Cardiac muscle cell (in vitro differentiated cells and primary cell): ENCODE measurements at places on chromosomes 7 and 10. TPM values are rescaled to one million over a fixed set of nuclear protein-coding genes. Genes with fewer than 3 reads are reported as not detected.

The GPC2 gene
- 37.4 and 47.9 TPM in 2 replicates for total RNA-seq

The CRYGN gene
- 1.0 and 1.3 TPM in 2 replicates for total RNA-seq

DNA sequence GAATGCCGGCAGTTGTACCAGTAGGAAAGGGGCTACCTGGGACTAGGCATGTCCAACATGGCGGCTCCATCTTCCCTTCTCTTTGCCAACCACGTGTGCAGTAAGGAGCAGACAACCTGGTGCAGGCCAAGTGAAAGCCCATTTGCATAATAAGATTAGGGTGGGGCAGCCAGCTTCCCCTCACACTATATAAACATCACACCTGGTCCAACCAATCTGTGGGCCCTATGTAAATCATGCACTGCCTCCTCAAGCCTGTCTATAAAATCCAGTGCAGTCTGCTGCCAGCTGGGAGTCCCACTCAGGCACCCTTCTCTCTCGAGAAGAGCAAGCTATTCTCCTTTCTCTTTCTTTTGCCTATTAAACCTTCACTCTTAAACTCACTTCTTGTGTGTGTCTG is 429.3 kb downstream of the CALN1 start:
- no peaks in the 10 kb centered on the region for H3K36me3 ChIP-seq
- DNase-seq: no peak
- no peaks in the 10 kb centered on the region for H3K4me1 ChIP-seq

DNA sequence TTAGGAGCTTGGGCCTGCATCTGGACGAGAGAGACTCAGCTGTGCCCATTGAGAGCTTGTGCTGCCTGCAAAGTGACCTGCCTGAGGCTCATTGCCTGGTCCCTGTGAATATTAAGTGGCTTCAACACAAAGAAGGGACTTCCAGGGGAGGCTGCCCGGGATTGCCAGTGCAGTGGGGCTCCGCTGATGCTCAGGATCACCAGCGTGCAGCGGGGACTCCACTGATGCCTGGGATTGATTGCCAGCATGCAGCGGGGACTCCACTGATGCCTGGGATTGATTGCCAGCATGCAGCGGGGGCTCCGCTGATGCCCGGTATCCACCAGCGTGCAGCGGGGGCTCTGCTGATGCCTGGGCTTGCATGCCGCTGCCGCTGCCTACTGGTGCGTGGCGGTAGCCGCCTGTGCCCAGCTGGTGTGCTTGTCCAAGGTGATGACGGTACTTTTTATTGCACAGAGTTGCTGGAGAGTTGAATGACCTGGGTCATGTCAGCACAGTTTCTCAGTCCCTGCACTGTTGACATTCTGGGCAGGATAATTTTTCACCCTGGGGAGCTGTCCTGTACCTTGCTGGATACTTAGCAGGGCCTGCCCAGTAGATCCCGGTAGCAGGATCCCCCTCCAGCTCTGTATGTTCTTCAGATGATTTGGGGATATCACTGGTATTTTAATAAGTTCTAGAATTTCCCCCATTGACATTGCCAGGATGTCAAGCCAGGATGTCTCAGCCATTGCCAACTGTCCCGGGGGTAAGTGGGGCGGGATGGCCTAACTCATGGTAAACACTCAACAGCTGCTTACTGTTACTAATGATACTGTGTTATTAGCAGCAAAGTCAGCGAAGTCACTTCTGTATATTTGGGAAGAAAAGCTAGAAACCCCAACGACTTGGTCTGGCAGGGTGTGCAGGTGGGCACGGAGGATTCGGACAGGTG is 13.0 kb downstream of the DOCK1 start:
- no peaks in the 10 kb centered on the region for H3K36me3 ChIP-seq
- H3K4me1 ChIP-seq: peaks cover 8% of the 10 kb centered on the region
- H3K27me3 ChIP-seq: no peaks in the 10 kb centered on the region
- H3K4me3 ChIP-seq: no peak overlapping the region
- H3K27ac ChIP-seq: peak overlapping the region; percentile 28

GRCh38 chr10:131876017-131876416 is 24.8 kb upstream of the PPP2R2D start:
- no peak overlapping the region for H3K4me3 ChIP-seq
- H3K4me1 ChIP-seq: no peaks in the 10 kb centered on the region

The PILRA gene
- 2.9 and 3.1 TPM in 2 replicates for total RNA-seq

The ZMIZ1 gene
- 57.1 and 78.8 TPM in 2 replicates for total RNA-seq

GRCh38 chr7:135713836-135714470 is 14.0 kb downstream of the SLC13A4 start:
- DNase-seq: no peak
- peaks cover 21% of the 10 kb centered on the region for H3K4me1 ChIP-seq
- H3K4me3 ChIP-seq: no peak overlapping the region
- H3K36me3 ChIP-seq: no peaks in the 10 kb centered on the region
- no peak overlapping the region for H3K27ac ChIP-seq

The CTBP2 gene
- 67.4 and 88.3 TPM in 2 replicates for total RNA-seq

The STEAP1B gene
- 0.11 TPM in 1 of 2 replicates, not detected in the other for total RNA-seq

The SNCG gene
- 3.0 and 7.9 TPM in 2 replicates for total RNA-seq

DNA sequence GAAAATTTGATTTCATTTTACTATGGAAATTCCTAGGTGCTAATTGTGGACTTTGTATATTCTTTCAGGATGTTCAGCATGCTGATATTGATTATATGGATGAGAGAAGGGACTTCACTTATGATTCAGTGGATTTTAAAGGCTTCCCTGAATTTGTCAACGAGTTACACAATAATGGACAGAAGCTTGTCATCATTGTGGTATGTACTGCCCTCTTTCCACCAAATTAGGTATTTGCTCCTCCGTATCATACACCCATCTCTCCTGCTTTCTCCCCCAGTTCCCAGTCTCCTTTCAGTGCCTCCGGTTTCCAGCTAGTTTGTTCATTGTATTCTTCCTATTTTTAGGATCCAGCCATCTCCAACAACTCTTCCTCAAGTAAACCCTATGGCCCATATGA is 34.6 kb downstream of the MGAM start:
- no peaks in the 10 kb centered on the region for H3K27me3 ChIP-seq
- H3K4me1 ChIP-seq: no peaks in the 10 kb centered on the region
- H3K27ac ChIP-seq: no peak overlapping the region
- H3K4me3 ChIP-seq: no peak overlapping the region

The UBTD1 gene
- total RNA-seq: 9.5 and 13.5 TPM in 2 replicates

- peaks cover 19% of the 10 kb centered on the region for H3K4me1 ChIP-seq
- no peak overlapping the region for H3K4me3 ChIP-seq
- peaks cover 35% of the 10 kb centered on the region for H3K36me3 ChIP-seq
- peak overlapping the region; percentile 72 for H3K27ac ChIP-seq
- no peak for DNase-seq
Measured at GRCh38 chr10:122232769-122233168, 38.3 kb upstream of the BTBD16 start.

The TEX36 gene
- total RNA-seq: not detected in 2 replicates

DNA sequence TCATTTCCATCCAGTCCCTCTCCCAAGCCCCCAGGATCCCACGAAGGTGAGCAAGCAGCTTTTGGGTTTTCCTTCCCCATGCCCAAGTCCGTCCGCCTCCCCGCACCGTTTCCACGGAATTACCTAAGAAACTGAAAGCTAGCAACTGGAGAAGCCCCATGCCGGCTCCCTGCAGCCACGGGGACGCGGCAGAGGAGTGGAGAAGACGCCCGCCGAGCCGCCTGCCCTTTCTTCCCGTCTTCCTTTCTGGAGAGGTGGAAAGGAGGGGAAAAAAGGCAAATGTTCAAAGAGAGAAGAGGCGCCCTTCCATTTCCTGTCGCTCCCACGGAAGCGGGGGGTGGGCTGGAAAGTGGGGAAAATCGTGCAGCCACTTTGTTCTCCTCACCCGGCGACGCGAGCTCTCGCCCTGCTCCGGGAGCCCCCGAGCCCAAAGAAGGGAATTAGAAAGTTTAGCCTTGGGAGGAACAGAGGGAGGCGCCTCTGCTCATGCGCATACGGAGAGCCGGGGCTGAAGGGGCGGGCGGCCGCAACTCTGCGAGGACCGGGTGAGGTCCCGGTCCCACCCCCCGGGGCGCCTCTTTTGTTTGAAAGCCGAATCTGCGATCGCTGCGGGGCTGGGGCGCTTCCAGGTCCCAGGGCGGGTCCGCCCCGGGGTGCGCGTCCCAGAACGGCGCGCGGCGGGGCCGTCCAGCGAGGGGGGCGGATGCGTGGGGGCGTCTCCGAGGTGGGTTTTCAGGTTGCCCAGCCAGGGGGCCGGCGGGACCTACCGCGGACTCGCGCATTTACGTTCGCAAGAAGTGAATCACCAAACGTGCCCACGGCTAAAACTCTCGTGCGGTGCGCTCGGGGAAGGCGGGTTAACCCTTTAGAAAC is at the start of gene LAMB1:
Gene LAMB1 (minus strand): TSS at position 436 of the 873 bp plus-strand sequence. CDS start 276 bp downstream, at position 160.
- H3K36me3 ChIP-seq: no peaks in the 10 kb centered on the region
- H3K4me3 ChIP-seq: peak within 1 kb of the TSS; percentile 56
- peaks cover 74% of the 10 kb centered on the region for H3K27me3 ChIP-seq
- no peak within 1 kb of the TSS for H3K27ac ChIP-seq
- peaks cover 10% of the 10 kb centered on the region for H3K4me1 ChIP-seq

- no peaks in the 10 kb centered on the region for H3K27me3 ChIP-seq
- no peak for DNase-seq
- H3K4me1 ChIP-seq: no peaks in the 10 kb centered on the region
- no peak overlapping the region for H3K27ac ChIP-seq
- peaks cover 4% of the 10 kb centered on the region for H3K36me3 ChIP-seq
Measured at GRCh38 chr7:140674356-140674800, 1.6 kb downstream of the ADCK2 start.

The TSPAN33 gene
- total RNA-seq: 10.0 and 13.4 TPM in 2 replicates

- H3K4me3 ChIP-seq: no peak overlapping the region
- no peak for DNase-seq
Measured at GRCh38 chr10:31584098-31584631, 265.1 kb downstream of the ZEB1 start.

The COL26A1 gene
- total RNA-seq: 14.8 and 44.8 TPM in 2 replicates

The GBX1 gene
- total RNA-seq: 0.36 and 1.6 TPM in 2 replicates

DNA sequence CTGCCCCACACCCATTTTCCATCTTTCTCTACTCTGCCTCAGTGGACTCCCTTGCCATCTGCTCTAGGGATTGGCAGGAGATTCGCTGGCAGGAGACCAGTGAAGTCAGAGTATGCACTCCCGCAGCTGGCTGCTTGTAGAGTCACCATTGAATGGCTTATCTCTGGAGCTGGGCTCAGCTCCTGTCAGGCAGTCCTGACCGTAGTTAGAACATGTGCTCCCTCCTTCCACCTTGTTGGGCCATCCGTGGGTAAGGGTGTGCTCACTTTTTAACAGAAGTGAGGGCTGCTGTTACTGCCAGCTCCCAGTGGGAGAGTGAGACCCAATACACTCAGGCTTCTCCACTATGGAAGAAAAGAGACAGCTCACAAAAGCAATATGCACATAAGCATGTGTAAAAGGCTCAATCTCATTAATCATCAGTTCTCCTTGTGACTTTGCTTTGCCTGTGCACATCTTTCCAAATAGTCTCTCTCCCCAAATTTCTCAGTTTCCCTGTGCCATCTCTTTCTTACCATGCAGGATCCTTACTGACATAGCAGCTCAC is 773.3 kb downstream of the GRID1 start:
- H3K4me1 ChIP-seq: no peaks in the 10 kb centered on the region
- no peaks in the 10 kb centered on the region for H3K36me3 ChIP-seq
- H3K4me3 ChIP-seq: no peak overlapping the region
- no peak for DNase-seq
- H3K27ac ChIP-seq: no peak overlapping the region

The FAM20C gene
- total RNA-seq: 15.0 and 15.7 TPM in 2 replicates

GRCh38 chr10:48759113-48759901 is 74.6 kb downstream of the WDFY4 start:
- H3K36me3 ChIP-seq: no peaks in the 10 kb centered on the region
- H3K27me3 ChIP-seq: no peaks in the 10 kb centered on the region
- no peak overlapping the region for H3K27ac ChIP-seq

The THSD7A gene
- 2.0 and 3.7 TPM in 2 replicates for total RNA-seq

The CRPPA gene
- total RNA-seq: 4.6 and 5.0 TPM in 2 replicates

DNA sequence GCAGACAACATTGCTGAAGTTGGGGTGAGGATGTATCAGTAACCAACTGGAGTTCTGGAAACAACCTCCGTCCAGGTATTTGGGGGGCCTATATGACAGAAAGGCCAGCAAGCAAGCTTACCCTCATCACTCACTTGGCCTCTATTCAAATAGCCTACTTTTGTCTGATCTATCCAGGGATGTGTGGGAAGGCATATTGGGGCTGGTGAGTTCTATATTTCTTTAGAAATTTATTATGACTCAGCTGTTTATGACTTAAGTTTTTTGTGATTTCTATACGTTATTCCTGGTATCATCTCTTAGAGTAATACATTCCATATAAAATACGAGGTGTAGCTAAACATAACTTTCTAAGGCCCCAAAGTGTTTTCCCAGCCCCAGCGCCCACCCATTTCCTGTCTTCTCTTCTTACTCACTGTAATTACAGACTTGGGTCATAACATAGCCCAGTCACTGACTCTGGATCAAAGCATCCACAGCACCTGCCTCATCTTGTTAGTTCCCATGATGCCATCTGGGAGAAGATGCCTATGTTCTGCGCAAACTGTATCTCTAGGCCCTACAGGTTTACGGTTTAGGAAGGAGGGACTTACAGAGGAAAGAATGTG is 18.1 kb downstream of the GARS1 start:
- no peaks in the 10 kb centered on the region for H3K27me3 ChIP-seq
- H3K36me3 ChIP-seq: peaks cover 61% of the 10 kb centered on the region
- H3K4me3 ChIP-seq: no peak overlapping the region

The PRPS1L1 gene
- not detected in 2 replicates for total RNA-seq

The DNAJB9 gene
- 183 and 204 TPM in 2 replicates for total RNA-seq

The MACC1 gene
- total RNA-seq: 0.04 and 0.06 TPM in 2 replicates

DNA sequence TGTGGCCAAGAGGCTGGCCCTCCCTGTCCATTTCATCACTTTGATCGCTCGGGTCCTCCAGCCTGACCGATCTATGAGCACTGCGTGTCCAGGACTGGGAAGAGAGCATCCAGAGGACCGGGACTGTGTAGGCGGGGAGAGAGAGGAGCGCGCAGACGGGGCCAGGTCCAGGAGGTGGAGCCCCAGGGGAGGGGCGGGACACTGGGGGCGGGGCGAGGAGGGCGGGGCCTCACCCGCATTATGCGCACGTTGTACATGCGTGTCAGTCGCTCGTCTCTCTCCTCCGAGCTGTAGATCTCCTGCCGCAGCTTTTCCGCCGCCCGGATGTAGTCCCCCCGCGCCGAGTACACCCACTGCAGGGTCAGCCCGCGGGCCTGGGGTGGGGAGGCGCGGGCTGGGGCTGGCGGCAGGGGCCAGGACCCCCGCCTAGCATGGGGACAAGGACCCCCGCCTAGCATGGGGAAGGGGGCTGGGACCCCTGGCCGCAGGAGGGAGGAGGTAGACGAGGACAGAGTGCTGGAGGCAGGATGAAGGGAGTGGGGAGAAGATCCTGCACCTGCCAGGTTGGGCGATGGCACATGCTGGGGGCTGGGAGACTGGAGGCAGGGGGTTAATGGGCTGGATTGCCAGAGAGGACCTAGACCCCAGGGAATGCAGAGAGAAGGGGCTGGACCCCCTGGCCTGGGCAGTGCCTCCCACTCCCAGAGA is 14.3 kb downstream of the MOSPD3 start:
- H3K27ac ChIP-seq: no peak overlapping the region
- DNase-seq: peak; percentile 81
- H3K4me3 ChIP-seq: peak overlapping the region; percentile 16
- H3K4me1 ChIP-seq: no peaks in the 10 kb centered on the region

The RUFY2 gene
- 6.1 and 10.2 TPM in 2 replicates for total RNA-seq

DNA sequence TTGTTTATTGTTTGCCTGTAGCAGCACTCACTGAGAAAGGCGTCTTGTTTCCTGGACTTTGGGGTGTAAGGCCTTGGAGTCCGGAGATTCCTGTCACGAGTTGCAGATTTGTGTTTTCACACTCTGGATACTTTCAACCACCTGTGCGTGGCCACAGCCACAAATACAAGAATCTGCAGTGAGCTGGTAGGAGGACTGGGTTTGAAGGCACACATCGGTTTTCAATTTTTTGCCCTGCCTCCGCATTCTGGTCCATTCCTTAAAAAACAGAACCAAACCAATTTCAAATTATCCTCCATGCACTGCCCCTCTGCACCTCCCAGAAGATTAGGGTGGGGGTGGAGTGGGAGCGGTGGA is 619 bp downstream of the EXOC4 start:
- peak overlapping the region; percentile 92 for H3K27ac ChIP-seq
- H3K4me1 ChIP-seq: peaks cover 6% of the 10 kb centered on the region
- no peaks in the 10 kb centered on the region for H3K36me3 ChIP-seq
- H3K4me3 ChIP-seq: peak overlapping the region; percentile 68

The PRKAR2B gene
- 42.3 and 56.3 TPM in 2 replicates for total RNA-seq
